Vagina (tissue), 2 donors: ENCODE measurements at places on chromosomes 2 and 18. TPM values are rescaled to one million over a fixed set of nuclear protein-coding genes. Genes with fewer than 3 reads are reported as not detected.

GRCh38 chr2:108330979-108331378 is 42.3 kb downstream of the SULT1C2 start:
- no peak overlapping the region for H3K4me3 ChIP-seq
- no peaks in the 10 kb centered on the region for H3K36me3 ChIP-seq
- no peak overlapping the region for H3K27ac ChIP-seq

Gene RAB6C
- total RNA-seq = not detected

Gene FOXD4L1
- not detected for total RNA-seq

Gene ZNF804A
- 1.2 TPM for total RNA-seq

DNA sequence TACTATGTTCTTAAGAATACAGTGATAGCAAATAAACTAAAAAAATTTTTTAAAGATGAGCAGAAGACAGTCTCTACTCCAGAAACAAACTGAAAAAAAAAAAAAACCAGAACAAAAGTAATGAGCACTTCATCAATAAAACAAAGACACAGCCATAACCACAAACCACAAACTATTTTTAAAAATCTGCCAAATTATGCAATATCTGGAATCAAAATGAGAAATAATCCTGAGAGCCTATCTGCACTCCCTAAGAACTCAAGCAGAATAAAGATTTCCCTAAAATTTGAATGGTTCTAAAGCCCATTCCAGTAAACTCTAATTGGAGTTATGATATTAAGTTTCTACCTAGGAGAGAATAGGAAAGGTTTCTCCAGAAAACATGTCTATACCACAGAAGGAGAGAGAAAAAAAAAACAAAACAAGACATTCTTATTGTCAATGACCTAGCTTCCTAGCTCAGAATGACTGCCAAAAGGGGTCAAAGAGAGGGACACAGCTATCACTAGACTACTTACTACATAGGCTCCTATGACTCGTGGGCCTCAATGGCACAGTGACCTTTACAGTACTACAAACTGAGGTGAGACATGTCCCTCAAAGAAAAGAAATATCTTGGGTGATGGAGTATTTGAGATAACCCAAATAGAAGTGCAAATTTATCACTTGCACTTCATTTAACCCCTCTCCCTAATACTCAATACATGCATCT is 262.8 kb downstream of the ZEB2 start:
- no peak overlapping the region for H3K4me3 ChIP-seq
- no peaks in the 10 kb centered on the region for H3K4me1 ChIP-seq
- no peaks in the 10 kb centered on the region for H3K27me3 ChIP-seq
- no peak for DNase-seq
- H3K27ac ChIP-seq = no peak overlapping the region

Gene CCDC102B
- total RNA-seq = 6.4 TPM

- H3K27me3 ChIP-seq = no peaks in the 10 kb centered on the region
- peak overlapping the region; percentile 68 for H3K4me3 ChIP-seq
- H3K4me1 ChIP-seq = peaks cover 14% of the 10 kb centered on the region
- DNase-seq = no peak
- H3K36me3 ChIP-seq = no peaks in the 10 kb centered on the region
Observed at GRCh38 chr2:241219030-241219382, 30.5 kb downstream of the ANO7 start.

DNA sequence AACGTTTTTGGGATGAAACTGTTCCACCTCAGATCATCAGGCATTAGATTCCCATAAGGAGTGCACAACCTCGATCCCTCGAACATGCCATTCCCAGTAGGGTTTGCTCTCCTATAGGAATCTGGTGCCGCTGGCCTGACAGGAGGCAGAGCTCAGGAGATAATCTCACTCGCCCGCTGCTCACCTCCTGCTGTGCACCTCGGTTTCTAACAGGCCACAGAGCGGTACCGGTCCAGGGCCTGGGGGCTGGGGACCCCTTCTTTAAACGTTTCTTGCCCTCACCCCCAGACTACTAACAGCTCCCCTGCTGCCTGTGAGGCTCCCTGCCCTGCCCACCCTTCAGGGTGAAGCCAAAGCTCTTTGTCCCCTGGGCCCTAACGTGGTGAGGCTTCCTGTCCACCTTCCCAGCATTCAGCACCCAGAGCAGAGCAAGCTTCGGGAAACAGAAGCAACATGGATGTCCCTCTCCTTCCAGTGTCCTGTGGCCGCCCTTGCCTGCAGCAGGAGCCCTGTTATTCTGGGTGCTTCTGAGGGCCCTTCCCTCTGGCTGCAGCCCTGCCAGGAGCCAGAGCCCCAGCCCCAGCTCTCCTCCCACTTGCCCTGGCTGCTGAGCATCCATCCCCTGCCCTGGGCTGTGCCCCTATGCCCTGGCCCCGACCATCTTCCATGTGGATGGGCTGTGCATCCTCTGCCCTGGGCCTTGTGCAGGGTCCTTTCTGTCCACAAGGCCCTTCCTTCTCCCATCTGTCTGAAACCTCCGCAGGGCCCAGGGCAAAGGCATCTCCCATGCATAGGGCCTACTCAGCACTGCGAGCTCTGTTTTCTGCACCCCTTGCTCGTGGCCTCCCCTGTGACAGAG is 140.1 kb downstream of the MBP start:
- DNase-seq = no peak
- H3K27me3 ChIP-seq = no peaks in the 10 kb centered on the region
- H3K36me3 ChIP-seq = no peaks in the 10 kb centered on the region
- H3K27ac ChIP-seq = no peak overlapping the region
- no peak overlapping the region for H3K4me3 ChIP-seq
- no peaks in the 10 kb centered on the region for H3K4me1 ChIP-seq

Gene SCN2A
- total RNA-seq = 1.2 TPM

Gene CCDC68
- 8.1 TPM for total RNA-seq

DNA sequence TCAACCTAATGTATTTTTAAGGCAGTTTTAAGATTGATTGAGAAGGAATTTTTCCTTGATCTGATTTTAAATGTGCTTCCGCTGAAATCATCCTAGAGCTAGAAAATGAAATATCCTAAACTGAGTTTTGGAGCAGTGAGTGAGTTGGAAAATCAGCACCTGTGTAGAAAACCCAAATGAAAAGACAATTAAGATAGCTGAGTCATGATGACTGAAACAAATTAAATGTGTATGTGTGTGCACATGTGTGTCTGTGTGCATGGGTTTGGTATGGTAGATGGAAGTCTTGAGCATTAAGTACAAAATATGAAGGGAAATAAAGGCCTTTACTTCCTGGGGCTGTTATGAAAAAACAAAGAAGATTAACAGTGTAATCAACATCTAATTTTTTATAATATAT is 394.6 kb upstream of the MAP2 start:
- DNase-seq = no peak

DNA sequence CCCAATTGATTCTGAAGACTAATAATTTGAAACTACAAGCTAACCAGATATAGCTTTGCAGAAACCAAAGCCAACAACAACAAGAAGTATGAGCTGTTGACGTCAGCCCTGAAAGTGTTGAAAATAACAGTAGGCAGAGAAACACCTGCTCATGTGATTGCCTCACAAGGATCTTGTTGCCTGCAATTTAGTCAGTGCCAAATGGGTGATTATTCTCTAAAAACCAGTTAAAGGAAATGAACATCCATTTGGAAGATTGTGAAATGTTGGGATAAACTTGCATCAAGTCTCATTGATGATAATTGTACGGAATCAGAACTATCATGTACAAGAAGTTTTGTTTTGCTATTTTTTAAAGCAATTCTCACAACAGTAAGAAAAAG is 2.8 kb downstream of the CYTIP start:
- no peak for DNase-seq
- no peaks in the 10 kb centered on the region for H3K36me3 ChIP-seq

DNA sequence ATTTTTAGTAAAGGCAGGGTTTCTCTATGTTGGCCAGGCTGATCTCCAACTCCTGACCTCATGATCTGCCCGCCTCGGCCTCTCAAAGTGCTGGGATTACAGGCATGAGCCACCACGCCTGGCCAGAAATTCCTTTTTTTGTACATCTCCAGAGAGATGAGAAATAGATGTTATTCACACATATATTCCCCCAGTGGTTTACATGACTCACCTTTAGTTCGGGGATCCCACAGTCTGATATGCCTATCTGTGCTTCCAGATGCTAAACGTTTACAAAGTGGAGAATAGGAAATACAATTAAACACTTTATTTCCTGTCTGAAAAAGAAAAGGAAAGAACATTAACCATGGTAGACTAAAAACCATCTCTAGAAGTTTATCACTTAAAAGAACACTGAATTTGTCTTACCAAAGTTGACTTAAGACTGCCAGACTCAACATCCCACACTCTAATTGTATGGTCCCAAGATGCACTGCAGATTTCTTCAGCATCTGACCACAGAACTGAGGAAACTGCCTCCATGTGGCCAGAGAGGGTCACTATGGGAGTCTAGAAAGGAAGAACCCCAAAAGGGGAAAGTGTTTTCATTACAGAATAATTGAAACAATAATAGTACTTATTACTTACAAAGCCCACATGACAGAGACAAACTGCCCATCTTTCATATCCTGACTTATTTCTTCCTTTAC is 12.6 kb upstream of the ICA1L start:
- peaks cover 30% of the 10 kb centered on the region for H3K36me3 ChIP-seq
- no peaks in the 10 kb centered on the region for H3K27me3 ChIP-seq
- DNase-seq = no peak
- H3K4me3 ChIP-seq = no peak overlapping the region
- H3K27ac ChIP-seq = no peak overlapping the region

DNA sequence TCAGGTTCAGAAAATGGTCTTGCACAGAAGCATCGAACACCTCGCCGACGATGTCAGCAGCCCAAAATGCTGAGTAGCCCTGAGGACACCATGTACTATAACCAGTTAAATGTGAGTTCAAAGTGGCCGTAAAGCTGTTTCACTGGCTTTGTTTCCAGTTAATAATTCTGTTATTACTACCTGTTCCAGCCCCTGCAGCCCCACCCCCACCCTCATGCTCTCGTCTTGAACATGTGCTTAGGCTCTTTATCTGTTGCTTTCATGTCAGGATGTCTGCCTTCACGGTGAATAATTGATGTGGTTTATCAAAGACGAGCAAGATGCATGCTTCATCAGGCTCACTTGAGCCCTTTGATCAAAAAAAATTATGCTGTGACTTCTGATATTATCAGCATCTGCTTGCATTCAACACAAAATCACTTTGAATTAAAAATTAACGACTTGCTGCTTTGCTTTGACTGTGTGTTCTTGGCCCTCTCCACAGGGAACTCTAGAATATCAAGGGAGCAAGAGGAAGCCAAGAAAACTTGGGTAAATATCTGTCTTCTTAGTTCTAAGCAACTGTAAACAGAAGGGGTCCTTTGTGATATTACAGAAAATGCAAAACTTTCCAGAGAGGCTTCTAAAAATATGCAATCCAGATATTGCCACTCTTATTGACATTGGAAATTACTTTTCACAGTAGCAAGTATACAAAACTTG is 63.4 kb upstream of the SP5 start:
- no peaks in the 10 kb centered on the region for H3K27me3 ChIP-seq
- no peak overlapping the region for H3K4me3 ChIP-seq
- no peak overlapping the region for H3K27ac ChIP-seq
- no peak for DNase-seq
- H3K36me3 ChIP-seq = no peaks in the 10 kb centered on the region

DNA sequence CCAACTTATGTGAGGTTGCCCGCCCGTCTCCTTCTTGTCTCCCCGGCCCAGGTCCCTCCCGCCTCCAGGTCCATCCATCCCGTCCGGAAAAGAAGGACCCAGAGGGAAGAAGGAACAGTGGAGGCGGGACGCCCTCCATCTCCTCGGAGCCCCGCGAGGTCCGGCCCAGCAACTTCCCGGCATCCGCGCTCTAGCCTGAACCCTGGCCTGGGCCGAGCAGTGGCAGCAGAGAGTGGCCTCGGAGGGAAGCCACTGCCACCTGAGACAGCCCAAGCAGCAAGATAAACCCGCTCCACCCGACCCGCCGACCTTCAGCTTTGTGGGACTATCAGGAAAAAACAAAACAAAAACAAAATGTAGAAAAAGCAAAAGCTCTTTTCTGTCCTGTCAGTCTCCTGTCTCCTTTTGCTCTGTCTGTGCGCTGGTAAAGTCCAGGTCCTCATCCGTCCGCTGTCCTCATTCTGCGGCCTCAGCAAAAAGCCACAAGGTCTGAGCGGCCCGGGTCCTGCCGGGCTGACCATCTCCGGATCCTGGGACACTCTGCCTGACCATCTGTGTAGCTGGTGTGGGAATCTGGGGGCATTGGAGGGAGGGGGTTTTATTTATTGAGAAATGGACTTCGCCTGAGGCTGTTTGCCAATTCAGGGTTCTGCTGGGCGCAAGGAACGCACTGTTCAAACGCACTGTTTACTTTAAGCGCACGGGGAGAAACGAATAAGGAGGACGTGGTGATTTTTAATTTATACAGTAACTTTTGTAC is 3.1 kb downstream of the DLX1 start:
- peaks cover 31% of the 10 kb centered on the region for H3K4me1 ChIP-seq
- H3K4me3 ChIP-seq = no peak overlapping the region
- DNase-seq = no peak
- H3K36me3 ChIP-seq = no peaks in the 10 kb centered on the region
- H3K27ac ChIP-seq = no peak overlapping the region

- H3K27me3 ChIP-seq = no peaks in the 10 kb centered on the region
- no peak for DNase-seq
- H3K27ac ChIP-seq = no peak overlapping the region
- peaks cover 1% of the 10 kb centered on the region for H3K4me1 ChIP-seq
- H3K4me3 ChIP-seq = no peak overlapping the region
- no peaks in the 10 kb centered on the region for H3K36me3 ChIP-seq
Observed at GRCh38 chr2:196262606-196263005, 91.2 kb upstream of the STK17B start.

- H3K4me1 ChIP-seq = peaks cover 8% of the 10 kb centered on the region
- H3K27me3 ChIP-seq = no peaks in the 10 kb centered on the region
- no peak for DNase-seq
- no peaks in the 10 kb centered on the region for H3K36me3 ChIP-seq
Observed at GRCh38 chr2:138023298-138023697, 59.0 kb downstream of the HNMT start.

- H3K4me1 ChIP-seq = peaks cover 27% of the 10 kb centered on the region
- H3K4me3 ChIP-seq = no peak overlapping the region
- H3K36me3 ChIP-seq = no peaks in the 10 kb centered on the region
- peak overlapping the region; percentile 77 for H3K27ac ChIP-seq
- no peak for DNase-seq
Observed at GRCh38 chr2:64311191-64311910, 142.6 kb upstream of the LGALSL start.

DNA sequence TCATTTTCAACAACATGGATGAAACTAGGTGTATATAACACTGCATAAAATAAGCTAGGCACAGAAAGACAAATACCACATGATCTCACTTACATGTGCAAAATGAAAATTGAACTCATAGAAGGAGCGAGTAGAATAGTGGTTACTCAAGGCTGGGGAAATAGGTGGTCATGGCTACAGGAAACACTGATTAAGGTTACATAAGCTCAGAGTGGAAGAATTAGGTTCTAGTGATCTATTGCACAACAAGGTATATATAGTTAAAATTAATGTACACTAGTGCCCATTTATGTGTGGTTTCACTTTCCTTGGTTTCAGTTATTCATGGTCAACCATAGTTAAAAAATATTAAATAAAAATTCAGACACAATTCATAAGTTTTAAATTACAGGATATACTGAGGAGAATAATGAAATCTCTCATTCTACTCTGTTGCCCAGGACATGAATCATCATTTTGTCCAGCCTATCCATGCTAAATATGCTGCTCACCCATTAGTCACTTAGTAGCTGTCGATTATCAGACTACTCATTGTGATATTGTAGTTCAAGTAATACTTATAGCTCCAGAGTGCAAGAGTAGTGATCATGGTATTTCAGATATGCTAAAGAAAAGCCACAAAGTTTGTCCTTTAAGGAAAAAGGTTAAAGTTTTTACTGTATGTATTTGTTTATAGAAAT is 1530.9 kb upstream of the LRRTM1 start:
- no peaks in the 10 kb centered on the region for H3K36me3 ChIP-seq
- no peak overlapping the region for H3K27ac ChIP-seq
- H3K4me1 ChIP-seq = no peaks in the 10 kb centered on the region
- no peak overlapping the region for H3K4me3 ChIP-seq

GRCh38 chr2:200985799-200986198 is 22.3 kb upstream of the ORC2 start:
- no peak for DNase-seq
- H3K27ac ChIP-seq = no peak overlapping the region
- H3K4me1 ChIP-seq = no peaks in the 10 kb centered on the region
